ENCODE measurements at places on chromosomes 4 and X. TPM values are rescaled to one million over a fixed set of nuclear protein-coding genes. Genes with fewer than 3 reads are reported as not detected.

The USP27X gene
- 3.9 TPM for polyA plus RNA-seq

The C4orf36 gene
- 1.5 TPM for polyA plus RNA-seq

The GABRG1 gene
- not detected for polyA plus RNA-seq

The SRPK3 gene
- 0.05 TPM for polyA plus RNA-seq

The NMU gene
- 0.13 TPM for polyA plus RNA-seq

The AWAT2 gene
- not detected for polyA plus RNA-seq

The UGT8 gene
- not detected for polyA plus RNA-seq

The RLIM gene
- 18.7 TPM for polyA plus RNA-seq

The EPGN gene
- polyA plus RNA-seq, result not detected
